ENCODE measurements at places on chromosomes 2 and 18. TPM values are rescaled to one million over a fixed set of nuclear protein-coding genes. Genes with fewer than 3 reads are reported as not detected.
A peak's percentile ranks its signal among the peaks of the same experiment; 100 is the strongest.

The HOXD13 gene
- not detected for total RNA-seq

The DCC gene
- total RNA-seq = not detected

DNA sequence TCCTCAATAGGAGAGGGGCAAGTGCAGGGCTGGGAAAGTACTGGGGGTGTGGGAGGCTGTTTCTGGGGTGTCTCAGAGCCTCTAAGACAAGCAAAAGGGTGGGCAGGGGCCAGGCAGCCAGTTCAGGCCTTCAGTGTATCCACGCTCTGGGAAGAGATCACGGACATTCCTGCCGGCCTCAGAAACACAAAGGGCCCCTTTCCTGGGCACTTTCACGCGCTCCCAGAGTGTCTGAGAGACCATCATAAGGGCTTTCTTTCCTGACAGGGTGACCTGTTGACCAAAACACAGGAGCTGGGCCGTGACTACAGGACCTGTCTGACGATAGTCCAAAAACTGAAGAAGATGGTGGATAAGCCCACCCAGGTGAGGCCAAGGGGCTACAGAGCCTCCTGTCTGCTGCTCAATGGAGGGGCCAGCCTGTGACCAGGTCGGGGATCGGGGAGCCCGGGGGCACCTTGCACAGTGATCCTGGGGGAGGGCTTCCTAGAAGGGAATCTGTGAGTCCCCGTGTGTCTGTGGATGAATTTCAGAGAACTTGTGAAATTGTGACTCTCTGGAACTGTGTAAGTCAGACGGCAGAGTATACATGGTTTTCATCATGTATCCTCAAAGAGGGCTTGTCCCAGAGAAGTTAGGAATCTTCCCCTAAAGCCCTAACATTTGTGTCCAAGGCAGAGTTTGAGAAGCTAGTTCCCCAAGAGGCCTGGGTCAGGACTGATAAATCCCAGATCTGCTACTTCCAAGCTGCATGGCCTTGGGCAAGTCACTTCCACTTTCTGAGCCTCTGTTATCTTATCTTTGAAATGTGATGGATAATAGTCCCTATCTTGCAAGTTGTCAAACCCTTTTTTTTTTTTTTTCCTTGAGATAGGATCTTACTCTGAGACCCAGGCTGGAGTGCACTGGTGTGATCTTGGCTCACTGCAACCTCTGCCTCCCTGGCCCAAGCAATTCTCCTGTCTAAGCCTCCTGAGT is 1.8 kb downstream of the GNLY start:
- DNase-seq = peak; percentile 53

- no peak for DNase-seq
Measured at GRCh38 chr18:36378205-36378604, 80.7 kb downstream of the FHOD3 start.

GRCh38 chr18:46346896-46347630 is 242.9 kb downstream of the HAUS1 start:
- DNase-seq = no peak

DNA sequence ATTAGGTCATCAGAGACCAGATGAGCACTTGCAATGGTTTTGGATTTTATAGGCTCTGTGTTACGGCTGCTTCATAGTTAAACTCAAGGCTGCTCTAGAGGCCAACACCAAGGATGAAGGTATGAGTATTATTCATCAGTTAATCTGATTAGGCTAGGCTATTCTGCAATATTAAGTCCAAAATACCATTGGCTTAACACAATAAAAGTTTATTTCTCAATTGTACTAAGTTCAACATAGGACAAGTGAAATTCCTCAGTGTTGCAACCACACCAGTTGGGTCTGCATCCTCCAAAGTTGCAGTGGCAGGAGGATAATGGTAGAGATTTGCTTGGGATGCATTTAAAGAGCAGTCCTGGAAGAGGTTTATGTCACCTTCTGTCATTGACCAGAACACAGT is 538.3 kb upstream of the CDH2 start:
- no peak for DNase-seq

DNA sequence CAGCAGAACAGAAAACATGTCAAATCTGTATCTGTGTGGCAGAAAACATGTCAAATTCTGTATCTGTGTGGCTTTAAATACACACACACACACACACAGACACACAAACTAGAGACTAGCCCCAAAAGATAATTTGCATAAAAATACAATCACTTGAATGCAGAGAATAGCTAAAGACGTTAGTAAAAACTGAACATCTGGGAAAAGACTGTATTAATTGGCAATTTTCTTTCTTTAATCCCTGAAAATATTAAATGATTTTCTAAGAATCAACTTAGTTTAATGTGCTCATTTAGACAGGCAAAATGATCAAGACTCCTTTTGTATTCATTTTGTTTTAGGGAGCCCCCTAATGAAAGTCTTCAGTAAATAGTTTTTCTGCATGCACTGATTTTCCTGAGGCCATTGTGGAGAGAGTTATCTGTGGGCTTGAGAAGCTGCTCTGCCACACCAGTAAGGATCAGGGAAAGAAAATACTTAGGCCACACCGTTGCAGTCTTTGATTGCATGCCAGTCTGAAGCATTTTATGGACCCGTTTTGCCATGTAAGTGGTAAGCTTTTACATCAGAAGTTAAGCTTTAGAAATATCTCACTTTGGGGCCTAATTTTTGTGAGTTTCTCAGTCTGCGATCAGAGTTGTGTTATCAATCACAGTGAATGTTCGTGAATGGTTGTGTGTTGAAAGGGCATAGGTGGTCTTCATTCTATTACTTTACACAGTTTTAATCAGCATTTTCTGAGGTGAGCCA is 2.2 kb downstream of the SPATS2L start:
- DNase-seq = no peak

DNA sequence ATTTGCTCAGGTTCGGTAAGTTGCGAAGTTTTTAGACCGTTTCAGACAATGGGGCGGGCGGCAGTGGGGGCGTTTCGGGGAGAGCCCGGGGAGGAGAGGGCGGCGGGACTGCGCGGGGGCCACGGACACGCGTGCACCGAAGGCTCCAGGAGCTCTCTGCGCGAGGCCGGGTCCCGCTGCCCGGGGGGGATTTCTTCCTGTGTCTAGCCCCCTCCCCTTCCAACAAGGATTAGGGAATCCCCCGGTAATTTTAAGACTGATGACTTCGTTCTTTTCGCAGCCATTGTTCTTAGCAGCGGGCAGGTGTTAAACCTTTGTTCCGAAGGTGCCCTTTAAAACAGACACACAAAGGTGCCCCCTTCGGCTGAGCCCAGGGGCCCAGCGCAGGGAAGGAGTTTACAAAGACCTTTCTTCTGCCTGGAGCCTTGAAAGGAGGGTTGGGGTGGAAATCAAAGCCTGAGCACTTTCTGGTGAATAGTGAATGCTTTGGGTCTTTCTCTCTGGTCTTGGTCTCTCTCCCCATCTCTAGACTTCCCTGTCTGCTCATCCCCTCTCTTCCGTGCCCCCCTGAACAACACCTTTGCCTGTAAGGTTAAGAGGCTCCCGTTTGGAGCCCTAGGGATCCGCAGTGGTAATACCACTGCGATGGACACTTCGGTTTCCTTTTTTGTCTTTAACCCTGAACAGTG is 2.1 kb downstream of the TRIB2 start:
- DNase-seq = no peak

GRCh38 chr2:33021542-33022227 is 74.9 kb downstream of the LTBP1 start:
- DNase-seq = no peak

DNA sequence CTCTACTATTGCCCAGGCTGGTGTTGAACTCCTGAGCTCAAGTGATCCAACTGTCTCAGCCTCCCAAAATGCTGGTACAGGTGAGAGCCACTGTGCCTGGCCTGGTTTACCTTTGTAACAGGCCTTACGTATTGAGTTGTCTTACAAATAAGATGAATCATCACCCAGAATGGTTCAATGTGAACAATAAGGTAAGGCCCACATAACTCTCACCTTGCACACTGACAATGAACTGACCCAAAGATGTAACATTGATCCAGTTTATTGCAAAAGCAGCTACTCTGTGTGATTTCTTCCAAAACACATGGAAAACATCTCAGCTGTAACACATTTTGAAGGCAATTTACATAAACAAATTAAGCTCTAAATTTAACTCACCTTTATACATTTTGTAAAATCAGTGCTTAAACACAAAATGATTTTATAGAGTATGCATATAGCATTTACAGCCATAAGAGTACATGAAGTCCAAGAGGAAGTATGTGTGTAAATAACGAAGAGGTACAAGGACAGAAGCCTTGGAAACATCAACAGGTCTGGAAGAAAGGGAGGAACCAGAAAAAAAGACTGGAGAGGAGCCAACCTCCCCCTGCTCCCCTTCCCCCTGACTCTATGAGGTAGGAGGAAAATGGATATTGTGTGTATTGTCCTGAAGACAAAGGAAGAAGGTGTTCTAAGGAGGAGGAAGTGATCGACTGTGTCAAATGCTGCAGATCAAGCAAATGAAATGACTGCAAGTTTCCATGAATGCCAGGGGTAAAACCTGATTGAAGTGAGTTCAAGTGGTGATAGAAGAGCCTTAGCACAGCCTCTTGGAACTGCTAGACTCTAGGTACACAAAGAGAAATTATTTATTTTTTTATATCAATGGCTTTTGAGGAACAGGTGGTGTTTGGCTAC is 5.6 kb upstream of the WDFY1 start:
- DNase-seq = no peak

DNA sequence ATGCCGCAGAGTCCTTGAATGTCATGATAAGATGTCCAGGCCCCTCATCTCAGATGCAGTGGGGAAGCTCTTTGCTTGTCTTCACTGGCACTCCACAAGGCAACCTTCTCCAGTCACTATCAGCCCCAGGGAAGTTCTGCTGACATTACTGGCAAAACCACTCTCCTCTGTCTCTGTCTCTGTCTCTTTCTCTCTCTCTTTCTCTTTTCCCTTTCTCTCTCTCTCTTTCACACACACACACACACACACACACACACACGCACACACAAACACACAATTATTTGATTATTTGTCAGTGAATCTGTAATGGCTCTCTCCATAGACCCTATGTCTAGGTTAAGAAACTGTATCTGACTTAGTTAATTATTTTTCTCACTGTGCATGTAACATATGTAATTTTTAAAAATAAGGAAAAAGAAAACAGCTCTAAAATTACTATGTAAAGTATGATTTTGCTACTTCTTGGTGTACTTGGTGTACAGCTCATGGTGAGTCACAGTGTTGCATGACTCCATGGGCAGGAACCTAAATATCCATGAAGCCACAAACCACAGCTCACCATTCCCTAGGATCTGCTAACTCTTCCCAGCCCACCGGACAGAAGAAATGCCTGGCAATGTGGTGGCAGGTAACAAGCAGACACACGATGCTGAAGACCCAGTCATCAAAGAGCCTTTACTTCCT is 594.9 kb upstream of the ID2 start:
- DNase-seq = no peak

GRCh38 chr2:129443235-129443864 is 536.1 kb upstream of the RAB6C start:
- no peak for DNase-seq

DNA sequence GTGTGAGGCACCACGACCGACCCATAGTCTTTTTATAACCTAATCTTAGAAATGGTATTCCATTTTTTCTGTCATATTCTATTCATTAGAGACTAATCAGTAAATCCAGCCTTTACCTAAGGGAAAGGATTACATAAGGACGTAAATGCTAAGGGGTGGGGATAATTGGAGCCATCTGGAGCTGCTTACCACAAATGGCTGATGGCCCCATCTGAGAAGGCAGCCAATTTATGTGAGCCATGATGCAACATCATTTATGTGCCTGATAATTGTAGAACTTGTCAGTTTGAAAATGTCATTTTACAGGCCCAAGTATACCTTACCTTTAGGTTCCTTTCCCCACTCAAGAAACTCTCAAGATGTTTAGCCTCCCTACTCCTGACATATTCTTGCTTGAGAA is 44.0 kb downstream of the ARHGEF33 start:
- no peak for DNase-seq

- peak; percentile 58 for DNase-seq
Measured at GRCh38 chr2:25380586-25381375, 39.1 kb upstream of the DNMT3A start.

GRCh38 chr2:234949762-234950434 is 1.9 kb upstream of the SH3BP4 start:
- no peak for DNase-seq

GRCh38 chr2:158539176-158540005 is 82.6 kb downstream of the PKP4 start:
- DNase-seq = no peak

DNA sequence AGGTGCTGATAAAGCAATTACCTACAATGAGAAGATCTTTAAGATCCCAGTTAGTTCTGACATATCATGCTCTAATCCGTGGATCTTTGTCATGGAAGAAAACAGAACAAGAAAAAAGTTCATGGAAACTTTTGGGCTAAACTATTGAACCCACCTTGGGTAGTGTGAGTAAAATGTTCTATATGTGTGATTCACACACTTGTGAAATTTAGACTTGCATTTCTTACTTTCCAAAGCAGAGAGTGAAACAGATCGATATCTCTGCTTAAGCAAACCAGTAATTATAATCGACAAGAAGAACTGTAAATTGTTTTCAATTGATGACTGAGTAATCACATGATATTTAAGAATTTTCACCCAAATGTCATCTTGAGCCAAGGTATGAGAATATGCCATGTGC is 214.2 kb downstream of the HRH4 start:
- DNase-seq = no peak

DNA sequence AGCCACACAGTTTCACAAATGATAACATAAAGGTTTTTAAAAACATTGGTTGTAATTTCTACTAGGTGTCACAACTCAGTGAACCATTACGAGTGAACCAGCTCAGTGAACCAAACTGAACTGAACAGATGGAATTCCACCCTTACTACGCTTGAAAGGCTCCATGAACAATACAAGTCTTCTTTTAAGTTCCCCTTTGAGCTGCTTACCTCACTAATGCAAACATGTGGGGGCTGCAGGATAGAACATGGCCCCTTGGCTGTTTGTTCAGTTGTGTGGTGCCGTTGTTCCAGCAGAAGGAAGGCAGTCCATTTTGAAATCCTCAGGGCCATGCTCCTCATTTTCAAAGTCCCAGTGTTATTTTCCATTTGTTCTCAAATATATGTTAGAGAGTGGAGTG is 30.7 kb upstream of the KLHL14 start:
- no peak for DNase-seq

All from lower leg skin (tissue), 4 donors.